ENCODE measurements at places on chromosomes 6 and 20. TPM values are rescaled to one million over a fixed set of nuclear protein-coding genes. Genes with fewer than 3 reads are reported as not detected.

GRCh38 chr6:30818391-30818841, 65.9 kb upstream of the DDR1 start:
- no peak for DNase-seq

The TULP1 gene
- total RNA-seq = 1.3 TPM

The BMP7 gene
- total RNA-seq = 12.1 TPM

The NRN1 gene
- 4.5 TPM for total RNA-seq

DNA sequence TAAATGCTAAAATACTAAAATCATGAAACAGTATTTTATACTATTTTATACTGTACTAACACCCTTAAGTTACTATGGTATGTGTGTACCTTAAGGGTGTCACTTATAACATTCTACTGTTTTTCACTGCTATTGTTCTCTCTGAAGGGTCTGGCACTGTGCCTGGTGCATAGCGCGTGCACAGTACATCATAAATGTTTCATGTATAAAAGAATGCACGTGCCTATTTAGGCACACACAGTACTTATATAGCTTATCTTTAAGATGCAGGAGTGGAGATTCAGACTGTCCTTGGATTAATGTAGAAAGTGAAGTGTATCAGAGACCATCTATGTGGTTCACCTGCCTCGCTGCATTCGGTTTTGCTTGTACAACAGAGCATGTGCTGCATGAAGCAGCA, 64.0 kb upstream of the SGK1 start:
- DNase-seq = no peak

DNA sequence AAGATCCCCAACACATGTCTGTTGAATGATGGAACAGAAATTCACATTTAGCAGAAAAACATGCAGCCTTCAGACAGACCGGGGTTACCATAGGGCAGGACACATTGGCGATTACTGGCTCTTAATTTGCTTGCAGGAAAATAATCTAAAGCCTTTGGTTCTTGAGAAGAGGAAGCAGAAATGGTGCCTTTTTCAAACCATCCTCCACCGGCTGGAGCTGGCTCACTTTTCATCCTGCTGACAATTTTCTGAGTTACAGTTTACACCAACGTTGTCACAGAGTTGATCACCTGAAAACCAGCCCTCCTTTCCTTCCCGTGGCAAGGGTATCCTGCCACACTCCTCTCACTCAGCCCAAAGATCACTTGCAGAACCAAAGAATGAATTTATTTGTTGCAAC, 32.6 kb downstream of the SF3B5 start:
- DNase-seq = no peak

DNA sequence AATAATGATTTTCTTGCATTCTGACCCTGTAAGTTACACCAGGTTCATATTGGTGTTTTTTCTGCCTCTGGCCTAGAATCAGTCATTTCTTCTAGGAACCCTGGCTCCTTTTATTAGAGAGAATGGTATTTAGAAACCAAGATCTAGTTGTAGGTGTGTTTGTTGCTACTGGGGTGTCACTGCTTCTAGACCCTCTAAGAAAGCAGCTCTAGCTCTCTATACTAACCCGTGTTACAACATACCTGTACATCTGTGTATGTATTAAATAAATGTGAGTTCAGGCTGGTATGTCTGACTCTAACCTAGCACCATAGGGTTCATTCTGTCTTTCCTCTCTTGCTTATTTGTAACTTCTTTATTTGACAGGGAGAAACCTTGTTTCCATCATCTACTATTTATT, 16.8 kb downstream of the SENP6 start:
- DNase-seq = no peak

- no peak for DNase-seq
These were observed 391 bp downstream of the ADGRF1 start for GRCh38 chr6:47041741-47042140.

GRCh38 chr6:168648240-168649125, 207.5 kb downstream of the SMOC2 start:
- DNase-seq = no peak

DNA sequence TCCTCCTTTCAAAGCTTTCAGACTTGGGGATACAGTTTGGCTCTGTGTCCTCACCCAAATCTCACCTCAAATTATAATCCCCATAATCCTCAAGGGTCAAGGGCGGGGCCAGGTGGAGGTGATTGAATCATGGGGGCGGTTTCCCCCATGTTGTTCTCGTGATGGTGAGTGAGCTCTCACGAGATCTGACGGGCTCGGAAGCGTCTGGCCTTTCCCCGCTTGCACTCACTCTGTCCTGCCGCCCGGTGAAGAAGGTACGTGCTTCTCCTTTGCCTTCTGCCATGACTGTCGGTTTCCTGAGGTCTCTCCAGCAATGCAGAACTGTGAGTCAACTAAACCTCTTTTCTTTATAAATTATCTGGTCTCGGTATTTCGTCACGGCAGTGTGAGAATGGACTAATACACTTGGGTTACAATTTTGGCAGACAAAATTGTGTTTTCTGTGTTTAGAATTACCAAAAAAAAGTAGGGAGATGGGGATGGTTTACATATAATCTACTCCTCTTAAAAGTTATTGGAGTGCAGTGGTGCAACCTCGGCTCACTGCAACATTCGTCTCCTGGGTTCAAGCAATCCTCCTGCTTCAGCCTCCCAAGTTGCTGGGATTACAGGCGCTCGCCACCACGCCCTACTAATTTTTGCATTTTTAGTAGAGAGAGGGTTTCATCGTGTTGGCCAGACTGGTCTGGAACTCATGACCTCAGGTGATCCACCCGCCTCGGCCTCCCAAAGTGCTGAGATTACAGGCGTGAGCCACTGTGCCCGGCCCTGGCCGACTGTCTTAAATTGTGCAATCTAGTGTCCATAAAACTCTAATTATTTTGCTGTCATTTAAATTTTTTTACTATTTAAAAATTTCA, 33.6 kb upstream of the PXDC1 start:
- DNase-seq = no peak

DNA sequence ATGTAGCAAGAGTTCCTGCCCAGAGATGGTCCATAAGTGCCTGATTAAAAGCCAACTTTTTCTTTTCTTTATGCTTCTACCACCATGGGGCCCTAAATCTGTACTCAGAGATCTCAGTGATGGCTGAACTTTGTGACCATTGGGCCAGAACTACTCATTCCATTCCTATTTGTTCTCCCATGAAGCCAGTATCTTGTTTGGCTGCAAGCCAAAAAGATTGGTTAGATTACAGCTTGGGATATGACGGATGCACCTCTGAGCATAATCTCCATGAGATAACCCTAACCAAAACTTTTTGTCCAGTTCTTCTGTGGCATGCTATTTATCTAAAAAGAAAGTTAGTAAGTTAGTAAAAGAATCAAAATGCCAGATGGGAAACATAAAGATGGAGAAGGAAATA, 72.2 kb downstream of the PLCB4 start:
- DNase-seq = no peak

- DNase-seq = no peak
These were observed 201.6 kb downstream of the FOXA2 start for GRCh38 chr20:22382742-22383141.

The FNDC11 gene
- total RNA-seq = 0.63 TPM

- no peak for DNase-seq
These were observed 171.6 kb downstream of the UBE3D start for GRCh38 chr6:82893889-82894652.

- DNase-seq = no peak
These were observed 65.1 kb downstream of the ADNP start for GRCh38 chr20:50866036-50866685.

DNA sequence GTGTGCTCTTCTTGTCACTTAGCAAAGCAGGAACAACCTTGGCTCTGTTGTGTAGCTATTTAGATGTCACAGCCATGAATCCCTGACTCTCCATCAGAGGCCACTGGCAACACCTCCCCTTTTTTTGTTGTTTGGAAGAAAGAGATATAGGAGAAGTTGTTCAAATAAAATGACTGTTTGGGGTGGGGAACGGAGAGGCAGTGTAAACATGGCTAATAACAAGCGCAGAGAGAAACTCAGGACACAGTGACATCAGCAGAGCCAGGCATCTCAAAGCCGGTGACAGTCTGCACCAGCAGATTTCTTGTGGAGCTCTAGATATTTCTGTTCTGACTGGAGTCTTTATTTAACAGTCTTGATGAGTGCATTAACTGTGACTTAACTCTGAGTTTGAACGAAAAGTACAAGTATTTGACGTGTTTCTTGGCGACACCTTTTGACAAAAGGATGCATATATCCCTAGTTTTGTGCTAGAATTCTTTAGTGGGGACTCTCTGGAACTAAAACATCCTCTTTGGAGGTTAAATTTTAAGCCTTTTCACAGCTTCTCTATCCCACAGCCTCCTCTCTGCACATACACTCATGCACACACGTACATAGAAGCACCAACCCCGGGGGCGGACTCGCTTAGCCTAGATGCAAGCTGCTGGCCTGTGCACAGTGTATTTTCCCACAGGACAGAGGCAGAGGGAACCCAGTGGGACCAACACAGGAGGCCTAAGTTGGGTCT, 53.8 kb downstream of the ADAT2 start:
- DNase-seq = no peak

GRCh38 chr6:150652848-150653613, 53.3 kb downstream of the PLEKHG1 start:
- DNase-seq = no peak

DNA sequence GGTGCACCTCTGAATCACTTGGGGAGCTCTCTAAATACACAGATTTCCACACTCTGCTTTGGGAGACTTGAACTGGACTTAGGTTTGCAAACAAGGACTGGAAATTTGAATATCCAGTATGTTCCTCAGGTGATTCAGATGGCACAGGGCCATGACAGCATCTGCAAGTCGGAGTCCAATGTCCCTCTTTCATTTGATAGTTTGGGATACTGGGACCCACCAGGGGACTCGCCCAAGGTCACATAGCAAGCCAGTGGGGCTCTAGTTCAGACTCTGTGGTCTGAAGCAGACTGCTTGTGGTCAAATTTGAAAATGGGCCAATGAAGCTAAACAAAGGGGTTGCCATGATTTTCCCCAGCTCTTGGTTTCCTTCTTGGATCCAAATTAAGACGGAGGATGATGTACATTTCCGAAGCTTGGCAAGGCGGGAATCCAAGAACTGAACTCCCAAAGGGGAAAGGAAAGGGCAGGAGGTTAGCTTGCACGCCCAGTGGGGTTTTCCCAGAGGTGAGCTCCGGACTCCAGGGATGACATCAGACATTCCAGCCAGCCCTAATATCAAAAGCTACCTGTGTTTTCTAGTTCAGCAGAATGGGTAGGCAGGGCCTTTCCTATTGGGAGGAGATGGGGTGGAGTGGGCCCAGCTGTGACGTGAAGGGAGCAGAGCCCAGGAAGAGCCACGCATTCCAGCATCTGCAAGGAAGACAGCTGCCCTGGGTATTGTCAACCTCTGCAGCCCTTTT, 3.4 kb upstream of the SYS1 start:
- DNase-seq = no peak

The GRM1 gene
- total RNA-seq = 0.16 TPM

The SIRPD gene
- not detected for total RNA-seq

The BTNL2 gene
- not detected for total RNA-seq

- DNase-seq = no peak
These were observed 11.1 kb upstream of the ELOVL2 start for GRCh38 chr6:11055127-11055627.

The SHLD1 gene
- 3.6 TPM for total RNA-seq

Data from urinary bladder (tissue), 4 donors.